ENCODE measurements at places on chromosomes 7 and 10.

DNA sequence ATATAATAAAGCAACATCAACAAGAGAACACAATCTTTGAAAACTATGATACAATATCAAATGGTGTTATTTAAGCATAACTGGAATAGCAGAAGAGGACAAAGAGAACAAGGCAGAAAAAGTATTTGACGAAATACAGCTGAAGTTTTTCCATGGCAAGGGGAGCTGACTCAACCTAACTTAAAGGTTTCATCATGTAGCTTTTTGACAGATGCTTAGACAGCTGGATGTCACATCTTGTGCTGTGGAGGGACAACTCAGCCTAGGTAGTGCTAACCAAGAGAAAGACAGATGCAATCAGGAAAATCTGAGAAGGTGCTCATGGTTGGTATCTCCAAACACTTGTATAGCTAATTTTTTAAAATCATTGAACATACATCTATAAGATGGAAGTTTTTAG lies 208.2 kb downstream of the TFEC start:
- peak; percentile 6 for DNase-seq

DNA sequence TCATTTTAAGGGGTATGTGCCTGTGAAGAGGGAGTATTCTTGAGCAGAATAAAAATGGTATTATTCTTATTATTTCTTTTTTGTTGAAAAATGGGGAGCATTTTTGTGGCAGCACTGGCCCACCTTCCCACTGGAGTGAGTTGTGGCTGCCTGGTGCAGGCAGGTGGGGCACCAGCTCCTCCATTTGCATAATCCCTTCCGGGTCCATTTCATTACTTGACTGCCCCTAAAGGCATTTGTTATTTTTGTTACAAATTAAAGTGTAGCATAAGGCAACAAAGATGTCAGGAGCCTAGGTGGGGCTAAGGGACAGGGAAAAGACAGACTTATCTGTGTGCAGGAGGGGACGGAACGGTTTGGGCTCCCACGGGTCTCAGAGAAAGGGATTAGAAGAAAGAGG lies 26.8 kb downstream of the GOLGA7B start:
- DNase-seq = no peak

DNA sequence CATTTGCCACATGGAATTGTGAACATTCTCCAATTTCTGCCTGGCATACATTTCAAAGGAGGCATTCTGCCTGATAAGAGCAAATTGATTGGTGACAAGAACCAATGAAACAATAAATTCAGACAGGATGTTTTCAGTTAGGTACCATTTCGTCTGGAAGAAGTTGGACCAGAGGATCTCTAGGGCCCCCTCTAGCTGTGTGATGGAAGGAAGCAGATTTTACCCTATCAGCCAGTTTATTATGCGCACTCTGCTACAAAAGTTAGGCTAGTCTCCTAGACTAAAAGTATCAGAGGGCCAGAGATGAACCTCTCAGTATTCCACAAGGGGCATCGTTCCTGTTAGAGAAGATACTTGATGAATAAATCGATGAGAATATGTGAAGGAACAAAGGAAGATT lies 118.0 kb downstream of the BUB3 start:
- no peak for DNase-seq

GRCh38 chr10:11017570-11018431 lies at the start of gene CELF2:
Gene CELF2, plus strand, starts transcription at chr10:11017872. Its CDS starts 218 bp downstream, at chr10:11018090.
- peak; percentile 2 for DNase-seq

GRCh38 chr7:17185690-17186070 lies 112.8 kb upstream of the AHR start:
- DNase-seq = no peak

DNA sequence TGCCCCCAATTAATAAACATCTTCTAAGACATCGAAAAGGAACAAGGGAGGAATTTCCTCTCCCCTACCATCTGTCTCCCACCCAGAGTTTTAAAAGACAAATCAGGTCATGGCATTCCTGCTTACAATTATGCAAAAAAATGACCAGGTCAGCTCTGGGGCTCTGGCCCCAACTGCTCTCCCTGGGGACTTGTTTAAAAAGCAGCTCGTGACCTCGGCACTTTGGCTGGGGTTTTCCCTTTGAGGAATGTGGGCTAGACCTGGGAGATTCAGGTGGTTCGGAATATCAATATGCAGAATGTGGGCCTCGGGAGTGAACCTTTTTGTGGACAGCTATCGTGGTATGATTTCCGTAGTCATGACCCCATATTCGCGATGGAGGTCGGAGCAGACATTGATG lies 648 bp upstream of the RADIL start:
- DNase-seq = no peak

DNA sequence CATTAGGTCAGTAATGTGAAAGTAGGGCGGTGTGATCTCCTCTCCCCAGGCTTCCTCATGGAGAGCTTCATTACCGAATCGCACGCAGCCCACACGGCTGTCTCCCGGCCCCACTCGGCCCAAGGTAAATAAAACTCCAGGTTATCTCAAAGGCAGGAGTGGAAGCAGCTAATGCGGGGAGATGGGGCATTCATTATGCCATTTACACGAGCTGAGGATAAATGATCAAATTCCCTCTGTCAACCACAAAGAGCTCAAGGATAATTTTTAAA lies 93.5 kb downstream of the ADARB2 start:
- DNase-seq = no peak

DNA sequence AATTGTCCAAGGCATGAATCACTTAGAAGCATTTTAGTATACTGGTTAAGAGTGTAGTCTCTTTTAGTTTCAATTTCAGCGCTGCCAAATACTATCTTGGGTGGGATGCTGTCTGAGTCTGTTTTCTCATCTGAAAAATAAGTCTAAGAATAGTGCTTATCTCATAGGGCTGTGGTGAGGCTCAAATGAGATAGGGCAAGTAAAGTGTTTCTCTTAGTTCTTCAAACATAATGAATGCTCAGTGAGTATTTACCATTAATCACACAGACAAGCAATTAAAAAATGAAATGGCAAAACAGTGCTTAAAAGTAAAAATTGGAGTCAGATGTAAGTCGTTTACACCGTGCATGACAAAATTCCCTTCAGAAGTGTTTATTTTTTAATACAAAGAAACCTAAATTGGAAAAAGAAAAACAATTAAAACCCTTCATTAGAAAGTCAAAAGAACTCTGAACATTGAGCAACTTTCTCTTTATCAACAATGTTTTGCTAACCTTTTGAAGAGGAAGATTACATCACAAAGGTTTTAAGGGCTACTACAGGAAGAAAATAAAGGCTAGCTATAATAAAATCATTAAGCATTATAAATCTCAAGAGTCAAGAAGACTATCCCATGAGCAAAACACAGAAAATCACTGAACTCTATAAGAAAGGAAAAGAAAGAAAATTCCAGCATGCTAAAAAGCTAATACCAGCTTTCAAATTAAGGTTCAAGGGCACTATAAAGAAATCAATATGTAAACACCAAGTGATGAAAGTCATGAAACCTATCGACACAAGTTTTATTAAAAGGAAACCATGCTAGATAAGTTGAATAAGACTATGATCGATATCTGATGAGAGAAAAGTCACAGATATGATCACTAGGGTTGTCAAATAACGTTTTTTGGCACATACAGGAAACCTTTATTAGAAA lies 45.6 kb upstream of the C1GALT1 start:
- no peak for DNase-seq

- no peak for DNase-seq
These were observed 833.5 kb downstream of the XPNPEP1 start for GRCh38 chr10:109089779-109090178.

DNA sequence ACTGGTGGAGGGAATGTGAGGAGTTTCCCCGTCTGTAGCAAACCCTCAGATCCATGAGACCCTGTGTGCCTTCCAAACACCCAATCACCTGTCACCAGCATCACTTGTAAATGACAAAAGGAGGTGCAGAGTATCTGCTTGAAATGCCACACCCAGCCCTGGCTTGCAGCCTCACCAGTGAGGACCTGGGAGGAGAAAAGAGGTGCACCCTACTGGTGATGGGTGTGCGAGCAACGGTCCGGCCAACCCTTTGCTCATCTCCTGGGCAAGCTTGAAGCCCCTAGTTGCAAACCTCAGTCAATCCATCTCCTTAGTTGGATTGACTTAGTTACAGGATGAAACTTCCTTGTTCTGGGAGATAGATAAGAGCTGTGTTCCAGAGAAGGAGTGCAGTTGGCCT lies 62.4 kb upstream of the WAPL start:
- no peak for DNase-seq

DNA sequence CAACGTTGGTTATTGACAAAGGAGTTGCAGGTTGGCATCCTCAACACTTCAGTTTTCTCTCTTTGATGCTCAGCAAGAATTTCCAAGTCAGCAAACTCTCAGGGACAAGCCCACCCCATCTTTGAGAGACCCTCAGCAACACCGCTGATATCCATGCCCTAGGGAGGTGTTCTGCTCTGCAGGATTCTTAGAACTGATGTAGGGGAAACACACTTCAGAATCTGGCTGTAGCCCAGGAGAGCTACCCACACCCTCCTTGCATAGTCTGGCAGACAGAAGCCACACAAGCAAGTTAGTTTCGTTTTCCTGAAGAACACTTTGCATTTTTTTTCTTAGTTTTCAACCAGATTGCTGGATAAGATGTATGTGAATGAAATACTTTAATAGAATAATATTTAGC lies 822 bp downstream of the SAMD9L start:
- no peak for DNase-seq

DNA sequence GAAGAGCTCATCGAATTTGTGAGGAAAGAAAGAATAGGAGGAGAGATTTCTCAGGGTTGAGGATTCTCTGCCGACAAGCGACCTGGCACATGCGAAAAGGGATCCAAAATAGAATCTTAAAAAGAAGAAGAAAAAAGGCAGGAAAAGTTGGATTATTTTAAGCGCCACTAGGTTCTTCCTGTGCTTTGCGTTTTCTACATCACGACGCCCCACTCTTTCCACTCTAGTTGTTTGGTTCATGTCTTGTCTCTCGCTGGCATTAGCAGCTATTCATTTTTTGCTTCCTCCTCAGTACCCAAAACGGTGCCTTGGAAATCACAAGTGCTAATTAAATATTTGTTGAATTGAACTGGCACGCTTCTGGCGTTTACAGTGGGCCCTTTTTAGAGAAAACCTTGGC lies 674 bp upstream of the FRA10AC1 start:
- DNase-seq = peak; percentile 23

- peak; percentile 16 for DNase-seq
These were observed at the start of gene WDR86 for GRCh38 chr7:151409667-151410404. Gene WDR86, minus strand, starts transcription at chr7:151410038. Its CDS starts 449 bp downstream, at chr7:151409589.

DNA sequence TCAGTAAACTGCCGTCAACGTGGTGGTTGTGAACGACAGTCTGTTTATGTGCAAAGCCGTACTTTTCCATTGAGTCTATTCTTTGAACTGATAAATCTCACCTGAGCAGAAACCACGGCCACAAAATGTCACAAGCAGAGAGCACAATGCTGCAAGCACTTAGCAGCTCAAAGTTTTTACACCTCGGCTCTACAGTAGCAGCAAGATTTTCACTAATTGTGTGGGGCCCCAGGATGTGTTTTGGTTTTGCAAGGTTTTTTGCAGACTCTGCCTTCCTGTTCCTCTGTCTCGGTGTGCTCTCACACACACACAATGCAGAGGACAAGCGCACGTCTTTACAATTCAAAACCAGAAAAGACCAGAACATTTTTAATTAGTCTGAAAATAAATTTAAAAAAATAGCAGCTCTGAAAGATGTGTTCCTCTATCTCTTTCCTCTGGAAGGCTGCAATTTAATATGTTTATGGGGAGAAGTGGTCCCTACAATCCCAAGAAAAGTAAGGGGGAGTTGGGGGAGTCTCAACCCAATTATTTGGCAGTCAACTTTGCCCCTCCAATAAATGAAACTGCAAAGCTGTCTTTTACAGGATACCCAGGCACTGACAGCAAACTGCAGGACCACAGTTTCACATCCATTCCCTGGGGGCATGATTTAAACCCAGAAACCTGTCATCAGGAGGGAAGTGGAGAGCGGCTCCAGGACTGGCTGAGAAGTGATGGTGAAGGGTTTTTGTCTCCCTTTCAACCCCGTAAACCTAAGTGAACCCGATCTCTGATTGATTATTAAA lies 73.8 kb upstream of the SFMBT2 start:
- no peak for DNase-seq

DNA sequence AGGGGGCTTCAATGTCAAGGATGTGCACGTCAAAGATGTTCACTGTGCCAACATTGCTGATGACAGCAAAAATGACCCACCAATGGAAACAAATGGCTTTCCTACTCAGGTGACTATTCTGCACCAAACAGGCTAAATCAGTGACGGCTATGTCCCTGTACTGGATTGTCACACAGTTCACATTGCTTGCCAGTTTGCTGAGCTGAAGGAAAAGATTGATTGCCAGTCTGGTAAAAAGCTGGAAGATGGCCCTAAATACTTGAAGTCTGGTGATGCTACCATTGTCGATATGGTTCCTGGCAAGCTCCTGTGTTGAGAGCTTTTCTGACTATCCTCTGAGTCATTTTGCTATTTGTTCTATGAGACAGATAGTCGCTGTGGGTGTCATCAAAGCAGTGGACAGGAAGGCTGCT lies 202.2 kb upstream of the ETV1 start:
- DNase-seq = no peak

- no peak for DNase-seq
These were observed 91.5 kb downstream of the MCU start for GRCh38 chr10:72783410-72783833.

GRCh38 chr7:131100357-131101054 lies 227.2 kb upstream of the MKLN1 start:
- no peak for DNase-seq

DNA sequence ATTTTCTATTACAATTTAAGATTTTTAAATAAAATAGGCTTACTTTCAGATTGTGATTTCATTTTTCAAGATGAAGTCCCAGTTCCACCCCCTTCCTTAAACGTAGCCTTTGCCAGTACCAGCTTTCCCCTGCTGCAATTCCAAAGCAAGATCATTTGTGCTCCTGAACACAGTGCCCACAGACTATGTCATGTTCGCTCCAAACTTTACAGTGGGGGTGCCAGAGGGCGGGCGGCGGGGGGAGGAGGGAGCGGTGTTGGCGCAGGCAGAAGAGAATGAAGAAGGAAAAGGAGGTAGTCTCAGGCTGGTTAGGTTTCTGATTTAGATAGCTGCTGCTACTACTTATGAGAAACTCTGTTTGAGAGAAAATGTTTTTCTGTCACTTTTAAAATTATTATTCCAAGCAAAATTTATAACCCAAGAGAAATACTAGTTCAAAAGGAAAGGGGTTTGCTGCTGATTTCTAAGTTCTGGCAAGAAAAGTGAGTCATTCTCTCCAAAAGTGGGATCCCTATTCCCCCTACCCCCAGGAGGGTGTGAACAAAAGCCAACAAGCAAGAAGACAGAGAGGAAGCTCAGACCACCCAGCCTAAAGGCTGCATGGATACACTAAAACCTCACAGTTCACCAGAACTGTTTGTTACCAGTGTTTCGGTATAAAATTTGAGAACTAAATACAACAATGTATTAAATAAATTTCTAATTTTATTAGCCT lies 109.6 kb downstream of the SRPK2 start:
- no peak for DNase-seq

GRCh38 chr10:132804785-132805426 lies 19.0 kb upstream of the NKX6-2 start:
- no peak for DNase-seq

- DNase-seq = peak; percentile 86
These were observed 436.8 kb downstream of the RPS24 start for GRCh38 chr10:78470267-78471103.

DNA sequence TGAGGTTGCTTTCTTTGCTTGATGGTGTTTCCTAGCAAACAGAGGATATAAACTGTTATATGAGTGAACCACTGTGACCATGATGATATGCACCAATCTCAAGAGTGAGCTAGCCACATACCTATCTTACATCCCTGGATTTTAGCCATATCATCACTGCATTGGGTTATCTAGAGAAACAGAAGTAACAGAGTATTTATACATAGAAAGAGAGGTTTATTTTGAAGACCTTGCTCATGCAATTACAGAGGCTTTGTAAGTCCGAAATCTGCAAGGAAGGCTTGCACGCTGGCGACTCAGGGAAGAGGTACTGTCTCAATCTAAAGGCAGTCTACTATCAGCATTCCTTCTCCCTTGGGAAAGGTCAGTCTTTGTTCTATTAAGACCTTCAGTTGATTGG lies 11.8 kb upstream of the PON2 start:
- DNase-seq = no peak

Data from NCI-H2171 treated with DMSO at 0.1 percent for 48 hours (cell line).